ENCODE measurements at places on chromosomes 2 and 18.

DNA sequence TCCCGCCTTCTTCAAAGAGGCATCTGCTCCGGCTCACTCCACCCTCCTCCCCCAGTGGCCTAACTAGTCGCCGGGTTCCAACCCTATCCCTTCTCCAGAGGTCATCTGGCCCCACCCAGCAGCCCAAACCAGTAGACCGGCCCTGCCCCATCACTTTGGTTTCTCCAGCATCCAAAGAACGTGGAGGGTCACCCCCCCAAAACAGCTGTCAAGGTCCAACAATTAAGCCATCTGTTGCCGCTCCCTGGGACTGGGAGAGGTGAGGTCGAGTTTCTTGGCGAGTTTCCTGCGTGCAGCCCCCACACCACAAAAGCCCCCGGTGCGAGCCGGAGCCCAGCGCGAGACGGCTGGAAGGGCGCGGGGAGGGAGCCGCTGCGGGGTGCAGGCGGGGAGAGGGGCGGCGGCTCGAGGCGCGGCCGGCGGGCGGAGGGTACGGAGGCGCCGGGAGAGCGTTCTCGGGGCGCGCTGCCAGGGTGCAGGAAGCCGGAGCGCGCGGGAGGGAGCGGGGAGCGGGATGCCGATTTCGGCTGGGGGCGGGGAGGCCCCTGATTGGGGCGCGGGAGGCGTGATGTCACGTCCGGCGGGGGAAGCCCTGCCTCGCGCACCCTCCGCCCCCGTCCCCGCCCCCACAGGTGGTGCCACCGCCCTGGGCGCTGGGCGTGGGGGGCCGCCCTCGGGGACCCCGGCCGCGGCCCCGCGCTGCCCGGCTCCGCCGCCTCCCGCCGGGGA lies 571 bp upstream of the GPC1 start:
- peaks cover 17% of the 10 kb centered on the region for H3K4me1 ChIP-seq
- no peak overlapping the region for H3K27ac ChIP-seq
- DNase-seq, result peak; percentile 92
- H3K27me3 ChIP-seq, result peaks cover 21% of the 10 kb centered on the region

- no peaks in the 10 kb centered on the region for H3K36me3 ChIP-seq
- H3K4me1 ChIP-seq, result no peaks in the 10 kb centered on the region
- no peak overlapping the region for H3K27ac ChIP-seq
- no peak for DNase-seq
Measured at GRCh38 chr2:35081001-35081621, 1274.5 kb upstream of the CRIM1 start.

DNA sequence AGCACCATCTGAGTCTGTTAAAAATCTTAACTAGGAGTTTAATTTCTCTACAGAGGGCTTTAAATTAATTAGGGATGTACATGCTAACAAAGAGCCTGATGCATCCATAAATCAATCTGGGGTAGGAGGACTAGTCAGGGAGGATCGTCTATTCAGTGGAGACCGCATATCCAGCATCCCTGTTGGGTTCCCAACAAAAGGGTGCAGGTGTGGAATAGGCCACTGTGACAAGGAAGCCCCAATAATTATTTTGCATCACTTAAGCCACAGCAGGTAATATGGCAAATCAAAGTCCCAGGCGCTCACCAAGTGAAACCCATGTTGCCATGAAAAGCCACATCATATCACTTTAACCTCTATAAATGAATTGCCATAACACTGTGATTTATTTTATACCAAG lies 392.3 kb downstream of the NCKAP5 start:
- no peaks in the 10 kb centered on the region for H3K4me1 ChIP-seq
- no peaks in the 10 kb centered on the region for H3K36me3 ChIP-seq
- no peak overlapping the region for H3K27ac ChIP-seq
- no peak for DNase-seq
- H3K4me3 ChIP-seq, result no peak overlapping the region

GRCh38 chr2:217906798-217907197 lies 96.0 kb downstream of the TNS1 start:
- no peak for DNase-seq
- H3K27me3 ChIP-seq, result no peaks in the 10 kb centered on the region
- peaks cover 19% of the 10 kb centered on the region for H3K4me1 ChIP-seq
- H3K36me3 ChIP-seq, result no peaks in the 10 kb centered on the region

- no peaks in the 10 kb centered on the region for H3K27me3 ChIP-seq
- no peak overlapping the region for H3K27ac ChIP-seq
- no peaks in the 10 kb centered on the region for H3K4me1 ChIP-seq
- DNase-seq, result no peak
Measured at GRCh38 chr2:125796784-125797183, 859.2 kb upstream of the GYPC start.

GRCh38 chr2:481388-481787 lies 193.5 kb upstream of the ALKAL2 start:
- no peaks in the 10 kb centered on the region for H3K27me3 ChIP-seq
- no peaks in the 10 kb centered on the region for H3K4me1 ChIP-seq
- no peak overlapping the region for H3K4me3 ChIP-seq
- H3K27ac ChIP-seq, result no peak overlapping the region

DNA sequence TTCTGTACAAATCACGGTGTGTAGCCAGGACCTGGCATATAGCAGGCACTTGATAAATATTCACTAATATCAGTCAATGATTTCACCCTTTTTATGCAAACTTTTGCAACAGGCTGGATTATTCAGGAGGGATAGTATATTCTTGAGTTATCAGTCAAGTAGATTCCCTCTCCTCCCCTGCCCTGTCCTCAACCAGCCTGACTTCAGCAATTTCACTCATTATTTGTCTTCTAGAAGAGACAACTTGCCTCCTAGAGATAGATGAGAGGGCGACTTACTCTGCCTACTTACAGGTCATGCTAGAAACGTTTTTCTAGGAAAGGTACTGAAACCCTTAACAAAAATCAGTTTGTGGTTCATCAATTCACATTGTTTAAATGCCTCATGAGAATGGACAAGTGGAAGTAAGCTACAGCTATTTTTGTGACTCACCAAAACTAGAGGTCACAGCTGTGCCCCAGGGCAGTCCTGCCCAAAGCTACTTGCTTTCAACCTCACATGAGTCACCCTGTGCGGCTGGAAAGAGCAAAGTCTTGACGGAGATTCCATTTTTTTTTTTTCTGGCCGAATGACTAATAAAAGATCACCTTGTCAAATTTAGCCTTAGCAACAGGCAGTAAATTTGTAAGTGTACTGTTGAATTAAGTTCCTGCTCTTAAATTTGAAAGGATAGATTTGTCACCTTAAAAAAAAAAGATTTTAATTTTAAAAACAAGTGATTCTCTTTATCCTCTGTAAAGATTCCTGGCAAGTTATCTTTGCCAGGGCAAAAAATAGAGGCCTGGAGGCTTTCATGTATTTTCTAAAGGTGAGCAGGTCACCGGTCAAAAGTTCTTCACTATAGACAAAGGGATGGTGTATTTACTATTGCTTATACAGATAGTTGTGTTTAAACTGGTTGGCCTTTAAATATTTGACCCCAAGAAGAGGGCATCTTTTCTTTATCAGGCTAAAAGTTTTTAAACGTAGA lies 109.0 kb upstream of the SLC35G4 start:
- DNase-seq, result no peak
- no peak overlapping the region for H3K27ac ChIP-seq
- no peaks in the 10 kb centered on the region for H3K27me3 ChIP-seq
- H3K4me3 ChIP-seq, result no peak overlapping the region
- H3K4me1 ChIP-seq, result no peaks in the 10 kb centered on the region

- H3K4me3 ChIP-seq, result no peak overlapping the region
- no peak overlapping the region for H3K27ac ChIP-seq
- H3K27me3 ChIP-seq, result no peaks in the 10 kb centered on the region
- DNase-seq, result no peak
- H3K36me3 ChIP-seq, result no peaks in the 10 kb centered on the region
Measured at GRCh38 chr2:23555944-23556343, 171.0 kb downstream of the KLHL29 start.

GRCh38 chr18:74283646-74284045 lies 8.1 kb downstream of the CYB5A start:
- DNase-seq, result no peak
- H3K4me3 ChIP-seq, result no peak overlapping the region
- H3K36me3 ChIP-seq, result no peaks in the 10 kb centered on the region
- H3K27ac ChIP-seq, result no peak overlapping the region
- peaks cover 9% of the 10 kb centered on the region for H3K4me1 ChIP-seq

DNA sequence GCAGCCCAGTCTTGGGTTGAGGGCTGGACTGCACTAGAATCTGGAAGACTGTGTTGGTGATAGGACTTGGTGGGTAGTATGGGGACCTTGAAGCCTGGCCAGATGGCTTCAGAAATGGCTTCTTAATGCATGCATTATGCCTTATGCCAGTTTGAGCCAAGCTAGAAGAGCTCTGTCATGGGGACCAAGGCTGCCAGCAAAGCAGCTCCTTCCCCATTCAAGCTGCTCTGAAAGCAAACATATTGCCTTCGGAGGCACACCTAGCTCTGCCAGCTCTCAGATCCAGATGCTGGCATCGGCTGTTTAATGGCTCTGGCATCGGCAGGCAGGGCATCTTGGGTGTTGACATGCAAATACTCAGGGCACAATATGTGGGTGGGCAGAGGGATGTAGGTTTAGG lies 59.0 kb upstream of the IGFBP5 start:
- H3K27me3 ChIP-seq, result no peaks in the 10 kb centered on the region
- no peaks in the 10 kb centered on the region for H3K36me3 ChIP-seq
- DNase-seq, result no peak
- H3K27ac ChIP-seq, result no peak overlapping the region
- peaks cover 4% of the 10 kb centered on the region for H3K4me1 ChIP-seq
- H3K4me3 ChIP-seq, result no peak overlapping the region

GRCh38 chr2:10514273-10514672 lies 66.1 kb upstream of the ODC1 start:
- H3K36me3 ChIP-seq, result no peaks in the 10 kb centered on the region
- no peak overlapping the region for H3K4me3 ChIP-seq
- no peak for DNase-seq
- no peak overlapping the region for H3K27ac ChIP-seq

DNA sequence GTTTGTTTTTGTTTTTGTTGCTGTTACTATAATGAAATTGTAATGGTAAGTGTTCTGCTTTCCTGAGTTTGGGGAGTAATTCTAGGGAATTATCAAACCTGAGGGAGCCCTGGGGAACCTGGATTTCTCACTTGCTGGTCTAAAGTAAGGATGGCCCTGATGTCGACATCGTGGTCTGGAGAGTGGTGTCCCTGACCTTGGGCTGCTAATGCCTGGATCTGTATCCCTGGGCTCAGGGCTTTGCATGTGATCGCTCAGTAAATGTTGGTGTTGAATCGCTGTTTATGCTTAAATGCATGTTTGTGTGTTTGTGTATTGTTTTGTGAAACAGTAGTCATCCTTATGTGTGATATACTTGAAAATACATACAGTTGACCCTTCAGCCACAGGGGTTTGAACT lies 6.1 kb downstream of the ACP1 start:
- peaks cover 34% of the 10 kb centered on the region for H3K36me3 ChIP-seq
- no peak overlapping the region for H3K4me3 ChIP-seq
- H3K27ac ChIP-seq, result no peak overlapping the region
- peaks cover 2% of the 10 kb centered on the region for H3K4me1 ChIP-seq
- no peak for DNase-seq

DNA sequence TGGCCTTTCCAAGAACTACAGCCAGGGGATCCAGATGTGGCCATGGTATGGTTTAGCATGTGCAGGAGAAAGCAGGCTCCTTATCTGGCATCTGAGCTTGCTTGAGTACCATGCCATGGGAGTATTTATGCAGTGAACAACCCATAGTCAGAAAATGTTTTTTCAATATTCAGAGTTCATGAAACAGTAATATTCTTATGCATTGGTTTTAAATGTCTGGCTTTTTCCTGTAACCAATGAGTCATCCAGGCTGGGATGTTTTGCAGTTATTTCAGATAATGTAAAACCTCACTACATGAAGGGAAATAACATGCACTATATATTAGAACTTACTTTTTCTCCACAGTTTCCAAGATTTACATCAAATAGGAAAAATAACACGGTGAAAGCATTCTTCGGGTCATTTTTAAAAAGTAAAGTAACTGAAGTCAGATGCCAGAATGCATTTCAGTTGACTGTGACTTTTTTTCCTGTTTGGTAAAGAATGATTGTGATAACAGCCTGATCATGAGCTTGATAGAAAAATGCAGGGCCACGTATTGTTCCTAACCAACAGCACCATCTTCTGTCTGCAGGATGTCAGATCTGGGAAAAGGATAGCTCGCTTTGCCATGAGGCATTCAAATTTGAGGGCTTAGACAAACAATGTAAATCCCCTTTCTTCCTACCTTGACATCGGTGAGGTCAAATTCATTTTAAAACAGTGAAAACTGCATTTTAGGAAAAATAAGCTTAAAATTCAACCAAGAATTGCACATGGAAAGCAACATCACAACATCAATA lies 152.8 kb downstream of the DSC3 start:
- no peak overlapping the region for H3K27ac ChIP-seq
- no peak for DNase-seq
- no peaks in the 10 kb centered on the region for H3K4me1 ChIP-seq
- no peak overlapping the region for H3K4me3 ChIP-seq

- no peak overlapping the region for H3K4me3 ChIP-seq
- H3K27ac ChIP-seq, result no peak overlapping the region
- no peaks in the 10 kb centered on the region for H3K36me3 ChIP-seq
- no peaks in the 10 kb centered on the region for H3K27me3 ChIP-seq
- no peaks in the 10 kb centered on the region for H3K4me1 ChIP-seq
Measured at GRCh38 chr2:2199841-2200240, 131.2 kb downstream of the MYT1L start.

GRCh38 chr2:62192811-62193210 lies 3.1 kb upstream of the B3GNT2 start:
- DNase-seq, result no peak
- H3K27ac ChIP-seq, result no peak overlapping the region
- H3K4me1 ChIP-seq, result peaks cover 19% of the 10 kb centered on the region
- H3K36me3 ChIP-seq, result no peaks in the 10 kb centered on the region
- no peaks in the 10 kb centered on the region for H3K27me3 ChIP-seq
- H3K4me3 ChIP-seq, result no peak overlapping the region

DNA sequence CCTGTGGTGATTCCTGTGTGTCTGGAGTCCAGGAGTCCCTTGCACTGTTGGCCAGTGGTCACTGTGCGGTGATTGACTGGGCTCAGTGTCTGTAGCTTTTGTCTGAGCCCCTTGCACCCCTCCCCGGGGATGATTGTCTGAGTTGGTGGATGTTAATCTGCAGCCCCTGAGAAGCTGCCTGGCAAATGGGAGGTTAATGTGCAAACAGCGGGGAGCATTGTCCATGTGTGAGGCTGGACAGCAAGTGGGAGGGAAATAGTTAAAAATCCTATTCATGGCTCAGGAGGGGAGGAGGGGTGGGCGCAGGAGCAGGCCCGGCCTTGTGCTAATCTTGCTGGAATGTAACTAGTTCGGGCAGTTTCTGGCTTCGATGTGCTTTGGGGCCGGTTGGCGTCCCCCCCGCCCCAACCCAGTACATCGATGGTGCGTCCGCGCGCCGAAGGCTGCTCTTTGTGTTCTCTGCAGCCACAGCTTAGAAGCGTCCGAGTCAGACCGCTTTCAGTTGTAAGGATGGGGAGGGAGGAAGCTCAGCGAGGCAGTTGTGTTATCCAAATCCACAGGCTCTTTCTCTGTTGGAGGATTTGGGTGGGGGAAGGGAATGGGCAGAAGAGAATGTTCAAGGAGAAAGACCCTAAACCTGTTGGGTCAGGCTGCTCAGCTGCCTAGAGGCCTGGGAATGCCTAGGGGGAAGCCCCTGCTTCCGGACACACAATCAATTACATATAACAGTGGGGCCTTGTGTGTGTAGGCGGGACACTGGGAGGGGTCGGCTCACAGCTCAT lies 71.8 kb downstream of the TGOLN2 start:
- H3K4me3 ChIP-seq, result no peak overlapping the region
- H3K27me3 ChIP-seq, result no peaks in the 10 kb centered on the region
- no peaks in the 10 kb centered on the region for H3K4me1 ChIP-seq
- H3K36me3 ChIP-seq, result no peaks in the 10 kb centered on the region

GRCh38 chr2:28610583-28611201 lies 114.8 kb downstream of the PLB1 start:
- no peaks in the 10 kb centered on the region for H3K27me3 ChIP-seq
- no peak for DNase-seq
- H3K4me1 ChIP-seq, result no peaks in the 10 kb centered on the region
- no peak overlapping the region for H3K4me3 ChIP-seq
- no peaks in the 10 kb centered on the region for H3K36me3 ChIP-seq
